Esophagus squamous epithelium (tissue), 5 donors: ENCODE measurements at places on chromosomes 4 and X. TPM values are rescaled to one million over a fixed set of nuclear protein-coding genes. Genes with fewer than 3 reads are reported as not detected.

- DNase-seq = no peak
Measured at GRCh38 chr4:76366737-76367136, 54.2 kb downstream of the CCDC158 start.

DNA sequence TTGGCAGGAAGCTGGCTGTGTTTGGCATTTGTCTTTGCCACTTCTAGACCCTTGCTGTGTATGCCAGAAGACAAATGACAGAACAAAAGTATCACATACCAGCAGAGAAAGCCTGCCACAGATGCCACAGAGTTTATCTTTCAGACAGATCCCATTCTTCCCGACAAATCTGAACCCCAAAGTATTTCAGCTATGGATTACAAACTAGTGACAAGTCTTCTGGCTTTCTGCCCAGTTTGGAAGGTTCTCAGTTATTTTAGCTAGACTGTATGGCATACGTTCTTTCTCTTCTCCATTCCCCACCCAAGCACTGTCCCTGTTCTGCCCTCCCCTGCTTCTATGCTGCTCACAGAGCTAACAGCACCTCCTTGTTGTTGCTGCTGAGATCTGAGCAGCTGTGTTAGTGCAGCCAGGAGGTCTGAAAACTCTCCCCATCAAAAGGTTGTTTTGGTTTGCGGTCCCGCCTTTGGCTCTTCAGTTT, 236.7 kb downstream of the FRAS1 start:
- DNase-seq = no peak

DNA sequence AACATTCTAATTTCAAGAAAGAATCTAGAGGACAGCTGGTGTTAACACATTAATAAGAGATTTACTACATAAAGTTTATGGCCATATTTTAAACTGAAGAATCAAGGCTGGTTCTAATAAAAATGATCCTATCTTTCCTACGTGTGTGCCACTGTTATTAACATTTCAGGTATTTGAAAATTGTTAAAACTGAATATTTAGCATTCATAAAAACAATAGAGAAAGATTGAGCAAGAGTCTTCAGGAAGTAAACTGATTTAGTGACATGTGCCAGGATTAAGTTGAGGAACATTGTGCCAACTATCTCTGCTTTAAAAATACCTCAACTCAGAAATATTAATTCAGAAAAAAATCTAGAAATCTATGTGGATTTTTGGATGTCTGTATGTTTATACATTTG, 810.1 kb downstream of the FAT4 start:
- no peak for DNase-seq

DNA sequence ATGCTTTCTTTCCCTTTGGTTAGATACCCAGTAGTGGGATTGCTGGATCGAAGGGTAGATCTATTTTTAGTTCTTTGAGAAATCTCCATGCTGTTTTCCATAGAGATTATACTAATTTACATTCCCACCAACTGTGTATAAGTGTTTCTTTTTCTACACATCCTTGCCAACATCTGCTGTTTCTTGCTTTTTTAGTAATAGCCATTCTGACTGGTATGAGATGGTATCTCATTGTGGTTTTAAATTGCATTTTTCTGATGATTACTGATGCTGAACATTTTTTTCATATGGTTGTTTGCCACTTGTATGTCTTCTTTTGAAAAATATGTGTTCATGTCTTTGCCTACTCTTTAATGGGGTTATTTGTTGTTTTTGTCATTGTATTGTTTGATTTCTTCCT, 6.6 kb upstream of the AGA start:
- no peak for DNase-seq

DNA sequence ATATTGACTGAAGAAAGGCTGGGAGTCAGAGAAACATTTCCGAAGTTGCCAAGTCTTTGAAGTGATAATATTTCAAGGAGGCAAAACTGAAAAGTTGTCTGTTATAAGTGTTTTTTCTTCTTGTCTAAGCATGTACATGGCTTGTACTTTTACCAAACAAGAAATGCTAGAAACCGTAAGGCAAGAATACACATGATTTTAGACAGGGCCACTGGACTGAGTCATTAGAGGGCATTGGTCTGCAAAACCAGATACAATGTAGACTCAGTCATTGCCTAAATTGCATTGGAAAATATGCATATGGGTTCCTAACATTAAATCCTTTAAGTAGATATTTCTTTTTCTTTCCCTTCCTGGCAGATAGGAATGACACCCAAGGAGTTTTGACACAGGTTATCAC, 284.9 kb upstream of the PUDP start:
- DNase-seq = no peak

GRCh38 chr4:69832326-69833030, 27.5 kb downstream of the SULT1E1 start:
- no peak for DNase-seq

TDO2 gene
- total RNA-seq = 2.0 TPM

DNA sequence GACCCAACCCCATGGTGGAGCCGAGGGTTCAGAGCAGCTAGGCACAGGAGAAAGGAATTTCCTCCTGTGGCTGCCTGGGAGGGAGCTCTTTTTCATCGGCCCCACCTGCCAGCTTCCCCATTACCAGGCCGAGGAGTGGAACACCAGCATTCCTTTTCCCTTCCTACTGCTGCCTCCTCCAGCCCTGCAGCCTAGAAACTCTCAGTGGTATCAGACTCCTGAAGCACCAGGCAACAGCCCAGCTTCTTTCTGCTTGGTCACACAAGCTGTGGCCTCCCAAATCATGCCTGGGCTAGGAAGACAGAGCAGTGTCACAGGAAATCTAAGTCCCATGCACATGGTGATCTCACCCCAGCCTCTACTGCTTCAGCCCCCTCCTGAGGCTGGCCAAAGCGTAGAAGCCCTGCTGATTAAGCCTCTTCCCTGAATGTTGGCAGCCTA, 30.1 kb downstream of the RTL5 start:
- no peak for DNase-seq

DNA sequence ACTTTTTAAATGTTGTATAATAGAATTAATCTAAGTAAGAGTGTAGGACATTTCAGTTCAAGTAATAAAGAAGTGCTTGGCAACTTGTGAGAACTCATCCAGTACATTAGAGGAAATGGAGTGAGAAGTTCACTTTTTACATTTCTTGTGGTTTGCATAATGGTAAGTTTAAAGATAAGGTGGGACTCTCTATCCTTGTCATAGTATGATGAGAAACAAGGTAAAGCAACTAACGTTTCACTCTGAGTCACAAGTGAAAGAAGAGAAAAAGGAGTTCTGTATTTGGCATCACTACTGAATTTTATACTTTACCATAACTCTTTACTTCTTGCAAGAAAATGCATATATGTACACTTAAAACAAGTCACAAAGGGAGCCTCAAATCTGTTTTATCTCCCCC, 219.4 kb downstream of the SLC4A4 start:
- DNase-seq = no peak

TBX22 gene
- total RNA-seq = not detected

SOD3 gene
- total RNA-seq = 5.0 TPM

MXRA5 gene
- total RNA-seq = 4.3 TPM

DNA sequence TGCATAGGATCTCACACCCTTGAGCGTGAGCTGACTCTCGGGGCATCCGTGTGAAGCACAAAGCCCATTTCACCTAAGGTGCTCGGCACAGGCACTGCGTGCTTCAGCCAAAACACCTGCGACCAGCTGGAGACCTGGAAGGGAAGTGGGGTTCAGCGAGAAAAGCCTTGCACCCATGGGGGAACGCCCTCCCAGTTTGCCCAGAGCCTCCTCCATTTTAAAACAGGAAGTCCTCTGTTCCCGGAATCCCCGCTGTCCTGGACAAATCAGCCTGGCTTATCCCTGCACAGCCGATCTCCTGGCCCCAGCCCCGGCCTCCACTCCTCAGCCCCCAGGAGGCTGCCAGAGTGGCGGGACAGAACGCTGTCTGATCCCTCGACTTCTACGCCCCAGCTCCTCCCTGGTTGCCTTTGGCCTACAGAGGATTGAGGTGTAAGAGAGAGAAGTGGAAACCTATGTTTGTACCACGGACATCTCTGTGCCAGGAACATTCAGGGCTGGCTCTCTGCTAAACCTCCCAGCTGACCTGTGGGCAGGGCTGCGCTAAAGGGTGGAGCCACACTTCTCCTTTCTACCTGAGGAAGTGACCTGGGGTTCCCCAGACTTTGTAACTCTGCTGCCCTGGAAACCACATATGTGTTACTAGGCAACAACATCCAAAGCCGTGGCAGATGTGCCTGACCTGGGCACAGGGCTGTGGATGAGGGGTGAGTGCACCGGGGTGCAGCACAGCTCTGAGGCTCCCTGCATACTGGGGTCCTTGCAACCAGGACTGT, 3.8 kb upstream of the C4orf50 start:
- DNase-seq = no peak

DNA sequence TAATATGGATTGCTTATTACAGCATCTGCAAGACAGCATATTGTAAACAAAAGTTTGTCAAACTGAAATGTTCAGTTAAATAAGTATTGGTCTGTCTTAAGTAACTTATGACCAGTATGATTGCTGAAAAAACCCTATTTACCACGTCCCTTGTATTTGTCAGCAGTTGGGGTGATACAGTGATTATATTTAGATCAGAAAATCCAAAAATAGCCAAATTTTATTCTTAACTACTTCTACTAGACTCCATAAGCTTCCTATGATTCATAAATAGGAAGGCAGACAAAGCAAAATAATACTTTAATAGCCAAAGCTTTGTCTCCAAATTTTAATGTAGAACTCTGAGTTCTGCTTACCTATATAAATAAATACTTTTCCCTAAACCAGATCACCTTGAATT, 45.3 kb downstream of the TBCK start:
- no peak for DNase-seq

DNA sequence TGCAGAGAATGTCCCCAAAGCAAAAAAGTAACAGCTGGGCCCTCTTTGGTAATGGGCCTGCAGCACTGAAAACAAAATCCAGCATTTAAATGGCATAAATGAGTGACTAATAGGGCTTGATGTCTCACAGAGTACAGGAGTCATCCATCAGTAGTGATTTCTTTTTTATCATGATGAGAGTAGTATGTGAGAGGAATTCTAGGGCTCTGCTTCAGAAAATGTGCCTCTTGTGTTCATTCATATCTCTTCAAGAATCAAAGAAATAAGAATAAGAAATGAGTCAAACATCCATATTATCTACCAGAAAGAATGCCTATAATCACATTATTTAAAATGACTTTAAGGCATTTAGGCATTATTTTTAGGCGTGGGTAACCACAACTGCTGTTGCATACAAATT, 792.9 kb upstream of the HTR2C start:
- DNase-seq = no peak

DNA sequence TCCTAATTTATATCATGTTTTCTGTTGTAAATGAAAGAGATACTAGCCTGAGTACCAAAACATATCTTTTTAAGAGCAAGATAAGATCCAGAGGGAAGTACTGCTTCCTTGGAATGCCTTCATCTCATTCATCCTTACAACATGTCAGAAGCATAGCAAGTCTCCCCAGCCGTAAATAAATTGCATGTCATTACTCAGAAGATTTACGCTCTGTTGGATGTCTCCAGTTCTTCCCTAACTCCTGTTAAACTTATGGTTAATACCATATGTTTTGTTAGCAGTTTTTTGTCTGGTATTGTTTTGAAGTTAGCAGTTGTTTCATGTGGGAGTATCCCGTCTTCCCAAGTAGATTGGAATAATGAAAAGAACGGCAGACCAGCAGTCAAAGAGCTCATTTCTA, 7.5 kb upstream of the GPC3 start:
- no peak for DNase-seq

ANKRD50 gene
- total RNA-seq = 18.7 TPM

- no peak for DNase-seq
Measured at GRCh38 chr4:20319825-20320612, 68.3 kb downstream of the SLIT2 start.

GNRHR gene
- total RNA-seq = 0.26 TPM

GRCh38 chrX:70301716-70302115, 11.8 kb downstream of the KIF4A start:
- no peak for DNase-seq

DNA sequence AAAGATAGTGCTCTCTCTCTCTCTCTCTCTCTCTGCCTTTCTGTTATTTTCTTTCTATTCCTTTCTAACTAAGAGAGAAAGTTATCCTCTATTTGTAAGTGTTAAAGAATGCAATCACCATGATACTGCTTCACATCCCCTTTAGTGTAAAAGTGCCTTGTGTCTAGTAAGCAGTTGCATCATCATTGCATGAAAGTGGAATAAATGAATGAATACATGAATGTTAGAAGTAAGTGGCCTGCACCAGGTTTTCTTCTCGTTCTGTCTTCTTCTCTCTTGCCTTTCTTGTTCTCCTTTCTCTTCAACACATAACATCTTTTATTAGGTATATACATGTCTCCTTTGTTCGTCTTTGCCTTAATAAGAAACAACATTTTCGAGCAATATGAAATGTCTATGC, 35.2 kb downstream of the TRIM2 start:
- DNase-seq = no peak

DNA sequence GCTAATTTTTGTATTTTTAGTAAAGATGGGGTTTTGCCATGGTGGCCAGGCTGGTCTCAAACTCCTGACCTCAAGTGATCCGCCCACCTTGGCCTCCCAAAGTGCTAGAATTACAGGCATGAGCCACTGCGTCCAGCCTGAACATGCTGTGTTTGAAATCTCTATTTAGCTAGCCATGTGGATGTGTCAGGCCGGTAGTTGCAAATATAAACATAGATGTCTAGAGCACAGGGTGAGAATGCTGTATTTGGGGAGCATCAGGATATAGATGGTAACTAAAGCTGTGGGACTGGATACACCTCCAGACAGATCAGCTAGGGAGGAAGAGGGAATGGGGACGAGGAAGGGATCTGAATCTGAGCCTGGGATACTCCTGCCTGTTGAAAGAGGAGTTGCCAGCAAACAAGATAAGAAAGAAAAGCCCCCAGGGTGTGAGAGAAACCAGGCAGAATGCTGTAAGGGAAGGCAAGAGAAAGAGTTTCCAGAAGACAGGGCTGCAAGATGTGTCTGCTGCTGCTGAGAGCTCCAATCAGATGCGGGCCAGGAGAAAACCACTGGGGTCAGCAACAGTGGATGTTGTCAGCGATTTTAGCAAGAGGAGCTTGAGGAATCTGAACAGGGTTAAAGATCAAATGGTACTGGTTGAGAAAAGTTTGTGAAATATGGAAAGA, 177.4 kb downstream of the PALLD start:
- DNase-seq = no peak

DNA sequence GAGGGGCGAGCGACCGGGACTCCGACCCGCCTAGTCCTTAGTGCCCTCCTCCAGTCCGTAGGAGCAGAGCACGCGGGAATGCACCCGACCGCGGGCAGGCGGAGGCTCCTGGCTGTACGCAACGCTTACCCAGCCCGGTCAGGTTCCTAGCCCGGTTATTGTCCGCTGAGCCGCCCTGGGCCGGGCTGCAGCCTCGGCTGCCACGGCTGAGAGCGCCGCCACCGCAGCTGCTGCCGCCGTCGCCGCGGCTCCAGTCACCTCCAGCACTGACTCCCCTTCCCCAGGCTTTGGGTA, at the start of gene AMER1:
Gene AMER1, minus strand, starts transcription at position 268 of the 294 bp plus-strand sequence. CDS start 12,422 bp downstream, outside the sequence.
- no peak for DNase-seq

SMIM20 gene
- total RNA-seq = 3.6 TPM

STARD8 gene
- 0.95 TPM for total RNA-seq
